ENCODE measurements at places on chromosomes 3 and 15.
A peak's percentile ranks its signal among the peaks of the same experiment; 100 is the strongest.

- no peak for DNase-seq
Observed at GRCh38 chr3:42608581-42608980, 8.1 kb downstream of the NKTR start.

DNA sequence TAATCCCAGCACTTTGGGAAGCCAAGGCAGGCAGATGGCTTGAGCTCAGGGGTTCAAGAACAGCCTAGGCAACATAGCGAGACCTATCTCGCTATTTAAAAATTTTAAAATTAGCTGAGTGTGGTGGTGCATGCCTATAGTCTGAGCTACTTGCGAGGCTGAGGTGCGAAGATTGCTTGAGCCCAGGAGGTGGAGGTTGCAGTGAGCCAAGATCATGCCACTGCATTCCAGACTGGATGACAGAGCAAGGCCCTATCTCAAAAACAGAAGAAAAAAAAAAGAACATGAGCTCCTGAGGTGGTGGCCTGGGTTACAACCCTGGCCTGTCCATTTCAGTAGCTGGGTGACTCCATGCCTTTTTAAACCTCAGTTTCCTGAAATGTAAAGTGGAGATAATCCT is 7.2 kb downstream of the DNASE1L3 start:
- DNase-seq, result no peak

- DNase-seq, result no peak
Observed at GRCh38 chr3:43223670-43224364, 62.5 kb upstream of the SNRK start.

DNA sequence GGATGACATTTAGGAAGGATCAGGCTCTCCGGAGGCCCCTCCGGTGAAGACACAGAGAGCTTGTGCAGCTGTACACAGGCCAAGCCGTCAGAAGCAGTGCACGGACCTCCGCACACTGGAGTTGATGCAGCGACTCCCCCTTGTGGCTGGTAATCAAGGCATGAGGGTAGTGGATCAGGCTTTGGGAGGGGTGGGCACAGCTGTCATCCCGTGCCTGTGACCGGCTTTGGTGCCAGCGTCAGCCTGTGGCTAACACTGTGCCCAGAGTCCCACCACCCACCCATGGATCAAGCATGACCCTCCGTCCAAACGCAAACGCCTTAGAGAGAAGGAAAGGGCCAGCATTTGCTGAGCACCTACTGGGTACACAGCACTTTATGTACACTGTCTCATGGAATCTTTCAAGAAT is 8.2 kb upstream of the GRIP2 start:
- DNase-seq, result peak; percentile 27

GRCh38 chr15:85676342-85677098 is 118.2 kb downstream of the KLHL25 start:
- DNase-seq, result no peak

DNA sequence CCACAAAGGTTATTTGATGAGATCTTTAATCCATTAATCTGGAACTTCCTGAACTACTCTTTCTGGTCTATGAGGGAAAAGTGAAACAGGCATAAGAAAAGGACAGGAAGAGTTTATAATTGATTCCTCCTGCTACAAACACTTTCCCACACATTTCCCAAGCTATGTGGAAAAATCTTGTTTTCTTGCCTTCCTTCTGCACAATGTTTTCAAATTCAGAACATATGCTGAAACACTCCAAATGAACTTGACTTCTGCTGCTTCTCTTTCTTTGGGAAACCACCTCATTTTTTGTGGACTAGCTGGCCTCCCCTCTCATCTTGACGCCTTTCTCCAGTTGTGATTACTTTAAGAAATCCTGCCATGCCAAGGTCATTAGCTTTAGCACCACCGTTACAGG is 100.7 kb upstream of the PTPRG start:
- DNase-seq, result no peak

DNA sequence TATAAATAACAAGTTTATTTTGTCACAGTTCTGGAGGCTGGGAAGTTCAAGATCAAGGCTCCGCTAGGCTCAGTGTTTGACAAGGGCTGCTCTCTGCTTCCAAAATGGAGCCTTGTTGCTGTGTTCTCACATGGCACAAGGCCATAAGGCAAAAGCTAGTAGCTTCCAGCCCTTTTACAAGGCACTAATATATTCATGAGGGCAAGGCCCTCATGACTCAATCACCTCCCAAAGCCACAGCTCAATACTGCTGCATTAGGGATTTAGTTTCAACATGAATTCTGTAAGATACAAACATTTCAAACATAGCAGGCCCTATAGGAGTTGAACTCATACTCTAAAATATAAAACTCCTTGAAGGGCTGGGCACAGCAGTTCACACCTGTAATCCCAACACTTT is 30.2 kb downstream of the ZBTB11 start:
- DNase-seq, result no peak

GRCh38 chr3:74832925-74833324 is 218.5 kb upstream of the CNTN3 start:
- no peak for DNase-seq

- DNase-seq, result no peak
Observed at GRCh38 chr3:194879991-194880939, 194.6 kb downstream of the FAM43A start.

DNA sequence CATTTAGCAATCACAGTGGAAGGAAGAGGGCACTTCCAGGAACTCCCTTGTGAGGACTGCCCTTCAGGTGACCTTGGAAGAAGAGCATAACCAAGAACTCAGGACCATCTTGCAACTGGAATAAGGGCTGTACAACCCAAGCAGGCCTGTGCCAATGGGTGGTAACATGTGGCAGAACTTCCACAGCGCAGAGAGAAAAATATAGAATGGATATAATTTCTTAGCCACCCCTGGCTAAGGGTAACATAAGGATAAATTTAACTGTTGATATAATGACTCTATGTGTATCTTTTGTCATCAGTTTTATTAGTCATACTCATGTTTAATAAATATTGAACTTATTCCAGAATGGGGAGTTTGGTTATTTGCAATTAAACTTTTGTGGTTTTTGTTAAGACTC is 13.4 kb upstream of the MFSD1 start:
- DNase-seq, result no peak

- DNase-seq, result no peak
Observed at GRCh38 chr3:2205692-2206091, 107.0 kb downstream of the CNTN4 start.

DNA sequence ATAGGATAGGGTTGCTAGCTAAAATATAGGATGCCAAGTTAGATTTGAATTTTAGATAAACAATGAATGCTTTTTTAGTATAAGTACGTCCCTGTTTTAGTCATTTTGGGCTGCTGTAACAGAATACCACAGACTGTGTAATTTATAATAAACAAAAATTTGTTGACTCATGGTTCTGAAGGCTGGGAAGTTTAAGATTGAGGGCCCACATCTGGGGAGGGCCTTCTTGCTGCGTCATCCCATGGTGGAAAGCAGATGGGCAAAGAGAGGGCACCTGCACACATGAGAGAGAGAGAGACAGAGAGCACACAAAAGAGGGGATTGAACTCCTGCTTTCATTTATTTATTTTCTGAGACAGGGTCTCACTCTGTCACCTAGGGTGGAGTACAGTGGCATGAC is 246.5 kb downstream of the EPHB1 start:
- DNase-seq, result no peak

GRCh38 chr15:67510597-67511190 is 10.2 kb upstream of the C15orf61 start:
- DNase-seq, result no peak

DNA sequence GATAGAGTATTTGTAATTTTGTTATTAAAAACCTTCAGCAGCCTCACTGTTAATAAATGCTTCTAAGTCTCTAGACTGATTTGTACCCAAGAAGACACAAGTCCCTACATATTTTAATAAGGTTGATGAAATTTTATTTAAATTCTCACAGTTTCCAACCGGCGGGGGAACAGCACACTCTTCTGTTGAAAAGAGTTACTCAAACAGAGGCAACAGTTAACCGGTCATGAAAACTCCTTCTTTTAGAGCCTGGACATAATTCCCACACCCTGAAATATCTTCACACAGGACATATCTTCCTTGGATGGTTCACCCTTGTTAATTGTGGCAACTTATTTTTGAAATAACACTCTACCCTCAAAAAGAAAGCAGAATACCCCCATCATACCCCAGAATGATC is 278.8 kb downstream of the FOXP1 start:
- no peak for DNase-seq

DNA sequence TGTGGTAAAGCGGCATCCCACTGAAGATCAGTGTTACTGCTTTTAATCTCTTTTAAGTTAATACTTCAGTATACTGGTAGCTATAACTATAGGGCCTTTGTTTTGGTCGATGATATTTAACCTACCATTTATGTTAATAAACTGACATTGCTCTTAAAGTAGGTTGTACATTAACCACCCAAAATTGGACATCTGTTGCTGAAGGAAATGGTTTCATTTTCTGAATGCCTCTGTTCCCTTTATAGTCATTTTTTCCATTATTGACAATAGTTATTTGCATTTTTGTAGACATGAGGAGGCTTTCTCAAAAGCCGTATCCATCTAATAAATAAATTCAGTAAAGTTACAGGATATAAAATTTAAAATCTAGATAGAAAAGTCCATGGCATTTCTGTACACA is 252.4 kb upstream of the UBE2E1 start:
- no peak for DNase-seq

- DNase-seq, result no peak
Observed at GRCh38 chr3:189903562-189904250, 217.0 kb downstream of the P3H2 start.

GRCh38 chr3:112904786-112905185 is 58.1 kb upstream of the CD200R1L start:
- DNase-seq, result no peak

DNA sequence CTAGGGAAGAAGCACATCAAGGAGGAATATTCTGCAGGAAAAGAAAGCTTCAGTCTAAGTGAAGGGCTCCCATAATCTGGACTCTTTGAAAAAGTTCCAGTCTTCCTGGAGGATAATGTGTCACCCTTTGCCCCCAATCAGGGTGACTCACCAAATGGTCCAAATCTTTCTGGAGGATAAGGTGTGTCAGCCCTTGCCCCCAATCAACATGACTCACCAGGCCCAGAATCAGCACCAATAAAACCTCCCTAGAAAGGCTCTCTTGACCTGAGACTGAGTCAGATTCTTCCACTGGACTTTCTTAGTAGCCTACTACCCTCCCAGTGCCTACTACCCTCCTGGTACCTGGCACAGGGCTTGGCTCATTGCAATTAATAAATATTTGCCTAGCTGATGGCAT is 9.5 kb upstream of the ARL14 start:
- no peak for DNase-seq

DNA sequence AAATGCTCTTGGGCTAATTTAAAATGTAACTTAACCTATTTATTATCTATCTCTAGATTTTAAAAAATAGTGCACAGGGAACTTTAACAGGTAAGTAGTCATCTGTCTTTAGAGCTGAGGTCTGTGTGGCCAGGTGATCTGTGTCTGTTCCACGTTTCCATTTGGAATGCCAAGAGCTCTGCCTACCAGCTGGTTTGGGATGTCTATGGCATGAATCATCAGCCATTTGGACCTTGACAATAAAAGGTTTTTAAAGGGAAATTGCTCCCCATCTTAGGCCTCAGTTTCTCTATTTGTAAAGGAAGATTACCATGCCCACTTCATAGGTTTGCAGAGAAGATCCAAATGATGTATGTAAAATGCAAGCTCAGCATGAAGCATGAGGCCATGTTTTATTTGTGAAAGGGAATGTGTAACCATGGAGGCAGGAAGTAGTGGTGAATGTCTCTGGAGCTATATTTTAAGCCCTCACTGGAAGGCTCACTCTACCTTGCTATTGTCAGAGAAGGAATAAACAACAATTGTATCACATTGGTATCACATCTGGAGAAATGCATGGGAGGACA is 548.1 kb upstream of the LMCD1 start:
- no peak for DNase-seq

DNA sequence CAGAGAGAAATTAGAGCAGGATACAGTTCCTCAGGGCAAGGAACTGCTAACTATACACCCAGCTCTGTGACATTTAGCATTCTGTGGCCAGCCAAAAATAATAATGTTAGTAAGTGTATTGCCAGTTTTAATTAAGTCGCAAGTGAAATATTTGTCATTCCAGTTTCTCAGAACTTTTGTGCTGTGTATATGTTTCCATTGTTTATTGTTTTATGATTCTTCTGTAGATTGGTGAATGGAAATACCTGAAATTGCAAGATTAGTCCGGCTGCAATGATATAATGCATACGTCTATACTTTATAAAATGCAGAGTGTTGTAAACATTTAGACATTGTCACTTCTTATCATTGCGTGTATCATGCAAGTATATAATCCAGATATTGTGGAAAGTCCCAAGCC is 351.3 kb upstream of the GRM7 start:
- no peak for DNase-seq

- DNase-seq, result no peak
Observed at GRCh38 chr15:54518156-54518882, 540.1 kb downstream of the UNC13C start.

GRCh38 chr3:132354916-132355702 is 37.9 kb downstream of the ACP3 start:
- DNase-seq, result no peak

- DNase-seq, result no peak
Observed at GRCh38 chr3:122055215-122055614, at the start of gene CD86. Gene CD86, plus strand, starts transcription at chr3:122055362. Its CDS starts 128 bp downstream, at chr3:122055490.

- no peak for DNase-seq
Observed at GRCh38 chr3:181564222-181564621, 147.5 kb upstream of the SOX2 start.

- peak; percentile 69 for DNase-seq
Observed at GRCh38 chr3:49017971-49018706, at the start of gene DALRD3. Gene DALRD3, minus strand, starts transcription at chr3:49018580. Its CDS starts 16 bp downstream, at chr3:49018564.

DNA sequence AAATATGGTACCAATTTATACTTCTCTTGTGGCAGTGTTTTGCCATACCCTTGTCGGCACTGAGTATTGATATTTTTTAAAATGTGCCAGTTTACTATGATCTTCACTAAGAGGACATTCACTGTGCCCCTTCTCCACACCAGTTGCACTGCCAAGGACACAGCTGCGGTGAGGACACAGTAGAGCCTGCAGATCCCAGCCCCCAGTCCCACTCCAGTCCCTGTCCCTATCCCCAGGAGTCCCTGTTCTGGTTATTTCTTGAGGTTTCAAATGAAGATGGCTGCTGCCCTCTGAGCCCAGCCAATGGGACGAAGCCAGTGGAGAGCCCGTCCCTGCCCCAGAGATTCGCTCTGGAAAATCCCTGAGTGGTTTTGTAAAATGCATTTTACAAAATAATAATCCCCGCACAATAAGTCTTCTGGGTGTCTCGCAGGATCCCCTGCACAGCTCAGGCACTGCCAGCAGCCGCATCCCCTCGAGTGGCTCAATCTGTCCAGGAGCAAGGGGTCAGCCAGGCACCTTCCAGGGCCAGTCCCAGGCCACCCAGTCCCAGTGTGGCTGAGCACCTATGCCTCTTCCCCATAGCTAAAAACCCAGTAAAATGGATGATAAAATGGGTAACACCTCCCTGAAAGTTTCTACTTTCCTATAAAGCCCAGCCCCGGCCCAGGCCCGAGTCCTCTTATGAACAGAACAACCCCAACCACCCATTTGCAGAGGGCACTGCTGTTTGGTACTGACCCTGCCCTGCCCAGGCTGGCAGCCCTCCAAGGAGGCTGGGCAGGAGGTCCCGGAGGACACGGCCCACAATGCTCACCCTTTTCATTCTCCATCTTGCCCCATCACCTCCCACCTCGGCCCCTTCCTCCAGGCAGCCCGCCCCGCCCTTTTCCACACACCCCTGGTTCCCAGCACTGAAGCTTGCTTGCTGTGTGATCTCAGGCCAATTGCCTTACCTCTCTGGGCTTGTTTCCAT is 91.1 kb downstream of the VGLL4 start:
- DNase-seq, result no peak

Measured in activated T-cell treated with anti-CD3 and anti-CD28 coated beads, Interleukin-2, amount 50 U/mL, for 1 hour (primary cell).